ENCODE measurements at places on chromosomes 4 and X.

DNA sequence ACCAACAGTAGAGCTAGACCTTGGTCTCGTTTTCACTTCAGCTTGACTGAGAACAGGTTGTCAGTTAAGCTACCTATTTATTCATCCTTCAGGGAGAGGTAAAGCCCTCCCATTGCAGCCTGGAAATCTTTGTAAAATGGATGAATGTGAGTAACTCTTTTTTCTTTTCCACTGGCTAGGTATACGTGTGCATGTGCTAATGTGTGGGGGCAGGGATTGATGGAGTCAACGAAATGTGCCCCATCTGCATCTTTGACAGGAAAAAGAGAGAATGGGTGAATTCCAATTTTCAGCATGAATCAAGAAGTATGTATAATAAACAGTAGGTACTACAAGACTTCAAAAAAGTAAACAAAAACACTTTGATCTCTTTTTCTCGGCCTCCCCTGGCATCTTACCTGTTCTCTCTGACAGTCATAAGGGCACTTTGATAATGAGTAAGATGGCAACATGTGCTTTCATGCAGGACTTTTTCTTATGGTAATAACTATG is at the start of gene IL21:
TSS of gene IL21 (minus strand) at position 51 of the 492 bp plus-strand sequence. CDS start 55 bp downstream, outside the sequence.
- DNase-seq, result no peak

DNA sequence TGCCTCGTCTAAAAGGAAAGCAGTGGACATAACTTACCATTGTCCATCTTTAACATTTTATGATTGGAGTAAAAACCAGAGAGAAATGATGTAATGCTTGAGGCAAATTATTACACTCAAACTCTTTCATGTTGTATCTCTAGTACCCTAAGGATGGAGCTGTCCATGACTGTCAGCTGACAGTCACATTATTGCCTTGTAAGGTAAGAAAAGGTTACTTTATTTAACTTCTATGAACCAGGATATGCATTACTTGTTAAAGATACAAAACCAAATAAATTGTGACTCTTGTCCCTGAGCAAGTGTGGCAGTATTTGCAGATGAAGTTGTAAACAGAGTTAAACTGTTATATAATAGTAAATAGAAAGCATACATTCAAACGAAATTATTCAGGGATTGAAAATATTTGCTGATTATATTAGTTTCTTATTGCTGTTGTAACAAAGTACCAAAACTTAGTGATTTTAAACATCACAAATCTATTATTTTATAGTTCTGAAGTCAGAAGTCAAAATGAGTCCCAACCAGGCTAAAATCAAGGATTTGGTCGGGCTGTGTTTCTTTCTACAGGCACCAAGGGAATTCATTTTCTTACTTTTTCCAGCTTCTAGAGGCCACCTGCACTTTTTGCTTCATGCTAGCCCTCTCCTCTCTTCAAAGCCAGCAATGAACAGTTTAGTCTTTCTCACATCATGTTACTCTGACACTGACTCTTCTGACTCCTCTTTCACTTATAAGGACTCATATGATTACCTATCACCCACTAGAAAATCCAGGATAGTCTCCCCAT is 113.8 kb downstream of the CEP44 start:
- no peak for DNase-seq

DNA sequence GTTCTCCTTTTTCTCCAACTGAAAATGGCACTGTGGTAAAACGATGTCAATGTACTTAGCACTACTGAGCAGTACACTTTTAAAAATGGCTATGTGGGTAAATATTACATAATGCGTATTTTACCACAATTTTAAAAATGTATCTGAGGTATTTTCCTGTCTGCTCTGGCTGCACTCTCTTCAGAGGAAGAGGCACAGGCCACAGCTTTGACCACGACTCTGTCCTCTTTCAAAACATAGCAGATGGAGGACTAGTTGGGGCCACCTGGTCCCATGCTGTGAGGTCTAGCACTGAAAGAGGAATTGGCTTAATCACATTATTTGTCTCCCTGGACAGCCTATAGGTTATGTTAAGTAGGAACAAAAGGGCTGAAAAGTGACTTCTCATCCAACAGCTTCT is 5.2 kb downstream of the KCNE5 start:
- no peak for DNase-seq

- no peak for DNase-seq
Observed at GRCh38 chr4:94570558-94570957, 118.8 kb downstream of the PDLIM5 start.

DNA sequence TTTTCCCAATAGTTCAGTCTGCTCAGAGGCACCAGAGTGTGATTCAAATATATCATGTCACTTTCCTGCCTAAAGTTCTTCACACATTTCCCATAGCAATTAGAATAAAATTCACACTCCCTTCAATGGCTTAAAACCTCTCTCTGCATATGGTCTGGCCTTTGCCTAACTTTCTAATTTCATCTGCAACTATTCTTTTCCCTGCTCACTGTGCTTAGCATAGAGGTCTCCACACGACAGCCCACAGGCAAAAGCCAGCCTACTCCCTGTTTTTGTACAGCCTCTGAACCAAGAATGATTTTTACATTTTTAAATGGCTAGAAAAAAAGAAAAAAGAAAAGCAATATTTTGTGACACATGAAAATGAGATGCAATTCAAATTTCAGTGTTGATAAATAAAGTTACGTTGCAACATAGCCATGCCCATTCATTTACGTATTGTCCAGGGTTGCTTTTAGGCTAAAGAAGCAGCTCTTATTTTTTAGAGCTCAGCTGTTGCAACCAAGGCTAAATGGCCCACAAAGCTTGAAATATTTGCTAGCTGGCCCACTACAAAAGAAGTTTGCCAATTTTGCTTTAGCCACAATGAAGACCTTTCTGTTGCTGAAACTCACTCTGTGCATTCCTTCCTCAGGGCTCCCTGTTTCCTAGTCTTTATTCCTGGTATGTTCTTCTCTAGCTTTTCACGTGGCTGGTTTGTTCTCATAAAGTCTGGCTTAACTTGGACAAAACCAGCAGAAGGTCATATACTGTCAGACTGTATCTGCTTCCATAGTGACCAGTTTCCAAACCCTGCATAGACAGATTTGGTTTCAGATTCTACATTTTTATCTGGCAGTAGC is 26.6 kb upstream of the IRF2 start:
- no peak for DNase-seq

GRCh38 chrX:46573331-46573891 is at the start of gene CHST7:
Gene CHST7 (plus strand): TSS chrX:46573765. CDS start chrX:46573932, 167 bp downstream.
- DNase-seq, result peak; percentile 68

DNA sequence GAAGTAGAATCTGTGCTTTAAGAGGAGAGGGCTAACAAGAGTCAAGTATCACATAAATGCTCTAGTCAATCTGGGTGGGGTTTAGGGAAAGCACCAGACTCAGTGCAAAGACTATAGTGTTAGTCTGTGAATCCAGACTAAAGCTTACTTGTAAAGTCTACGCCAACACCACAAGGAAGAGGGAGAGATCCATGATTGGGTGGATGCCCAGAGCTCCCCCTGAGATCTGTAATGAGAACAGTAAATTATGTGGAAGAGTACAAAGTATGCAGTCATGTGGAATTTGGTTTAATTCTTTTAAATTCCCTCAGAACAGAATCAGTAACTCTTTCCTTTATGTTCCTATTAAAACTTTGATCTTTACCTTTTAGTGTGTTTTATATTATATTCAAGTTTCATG is 354.7 kb upstream of the SPANXN4 start:
- DNase-seq, result no peak

DNA sequence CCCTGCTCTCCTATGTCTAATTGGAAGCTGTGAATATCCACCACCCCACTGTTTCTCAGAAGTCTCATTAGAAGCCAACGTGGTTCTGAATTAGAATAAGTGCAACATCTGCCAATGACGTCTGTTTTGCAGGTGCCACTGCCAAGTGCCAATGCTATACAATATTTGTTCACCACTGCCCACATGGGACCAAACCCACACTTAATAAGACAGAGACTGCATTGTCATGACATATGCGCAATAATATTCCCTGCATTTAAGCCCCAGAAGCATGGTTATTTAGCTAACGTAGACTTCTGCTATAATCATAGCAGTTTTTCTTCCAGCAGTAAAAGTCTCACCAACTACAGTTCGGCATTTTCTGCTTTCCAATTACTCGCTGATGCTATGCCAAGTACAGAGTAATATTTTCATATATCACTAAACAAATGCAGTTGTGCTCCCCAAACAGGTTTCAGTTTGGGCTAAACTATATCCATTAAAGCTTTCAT is 262.5 kb upstream of the PCDH18 start:
- DNase-seq, result peak; percentile 1

- no peak for DNase-seq
Observed at GRCh38 chrX:112800971-112801775, 39.5 kb downstream of the AMOT start.

DNA sequence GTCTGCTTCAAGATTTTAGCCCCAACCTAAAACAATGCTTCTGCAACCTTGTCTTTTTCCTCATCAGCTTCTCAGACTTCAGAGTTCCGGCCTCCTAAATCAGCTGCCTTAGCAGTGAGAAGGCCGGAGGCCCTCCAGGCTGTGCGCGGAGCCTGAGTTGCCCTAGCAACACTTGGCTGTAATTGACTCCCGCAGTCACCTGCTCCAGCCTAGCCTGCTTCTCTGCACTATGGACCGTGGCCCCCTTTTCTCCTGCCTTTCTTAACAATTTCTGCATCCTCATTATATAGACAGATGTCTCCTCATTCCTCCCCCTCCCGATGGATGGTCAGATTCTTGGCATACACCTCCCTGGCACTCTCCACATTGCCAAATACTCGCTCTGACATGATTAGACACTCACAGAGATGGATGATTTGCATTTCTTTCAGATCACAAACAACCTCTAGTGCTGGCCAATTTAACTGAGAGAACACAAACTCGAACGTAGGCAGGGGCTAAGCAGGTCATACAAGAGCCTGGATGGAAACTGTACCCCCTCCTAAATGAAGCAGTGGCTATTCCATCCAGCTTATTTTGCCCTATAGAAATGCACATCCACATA is 9.5 kb upstream of the HUWE1 start:
- DNase-seq, result peak; percentile 67

GRCh38 chr4:22689428-22689827 is 3.3 kb upstream of the GBA3 start:
- DNase-seq, result no peak

DNA sequence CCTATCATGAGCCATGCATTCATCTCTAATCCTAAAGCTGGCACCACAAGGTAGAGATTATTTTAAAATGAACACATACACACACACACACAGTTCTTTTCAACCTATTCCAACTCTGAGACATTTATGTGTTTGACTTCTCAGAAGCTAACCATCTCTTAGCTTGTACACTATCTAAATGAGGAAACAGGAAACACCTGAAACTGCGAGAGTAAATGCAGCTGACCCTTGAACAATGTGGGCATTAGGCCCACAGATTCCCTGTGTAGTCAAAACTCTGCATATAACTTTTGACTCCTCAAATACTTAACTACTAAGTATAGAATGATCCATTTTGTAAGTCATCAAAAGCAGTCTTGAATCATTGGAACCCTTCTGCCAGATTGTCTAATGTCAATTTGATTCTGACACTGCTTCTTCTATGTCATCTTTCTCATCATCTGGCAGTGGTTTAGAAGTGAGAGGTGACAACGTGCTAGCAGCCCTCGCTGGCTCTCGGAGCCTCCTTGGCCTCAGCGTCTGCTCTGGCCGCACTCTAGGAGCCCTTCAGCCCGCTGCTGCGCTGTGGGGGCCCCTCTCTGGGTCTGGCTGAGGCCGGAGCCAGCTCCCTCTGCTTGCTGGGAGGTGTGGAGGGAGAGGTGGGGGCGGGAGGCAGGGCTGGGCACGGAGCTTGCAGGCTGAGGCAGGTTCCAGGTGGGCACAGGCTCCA is 21.4 kb upstream of the IL15 start:
- DNase-seq, result no peak

- no peak for DNase-seq
Observed at GRCh38 chr4:129526812-129527211, 430.9 kb downstream of the C4orf33 start.

- DNase-seq, result no peak
Observed at GRCh38 chr4:86326400-86326799, 33.5 kb downstream of the MAPK10 start.

GRCh38 chr4:158861766-158862165 is 92.9 kb downstream of the FNIP2 start:
- DNase-seq, result no peak

DNA sequence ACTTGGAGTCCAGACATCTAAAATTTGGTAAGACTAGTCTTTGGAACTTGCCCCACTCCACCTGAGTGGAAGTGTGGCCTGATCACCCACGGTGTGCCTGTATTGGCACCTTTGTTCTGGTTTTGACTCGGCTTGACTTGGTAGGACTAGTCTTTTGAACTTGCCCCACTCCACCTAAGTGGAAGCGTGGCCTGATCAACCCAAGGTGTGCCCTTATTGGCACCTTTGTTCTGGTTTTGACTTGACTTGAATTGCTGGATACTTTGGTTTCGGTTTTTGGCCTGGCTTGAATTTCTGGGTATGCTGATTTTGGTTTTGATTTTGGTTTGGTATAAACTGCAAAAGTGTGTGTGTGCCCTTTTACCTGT is 44.7 kb upstream of the UGT2B7 start:
- no peak for DNase-seq

DNA sequence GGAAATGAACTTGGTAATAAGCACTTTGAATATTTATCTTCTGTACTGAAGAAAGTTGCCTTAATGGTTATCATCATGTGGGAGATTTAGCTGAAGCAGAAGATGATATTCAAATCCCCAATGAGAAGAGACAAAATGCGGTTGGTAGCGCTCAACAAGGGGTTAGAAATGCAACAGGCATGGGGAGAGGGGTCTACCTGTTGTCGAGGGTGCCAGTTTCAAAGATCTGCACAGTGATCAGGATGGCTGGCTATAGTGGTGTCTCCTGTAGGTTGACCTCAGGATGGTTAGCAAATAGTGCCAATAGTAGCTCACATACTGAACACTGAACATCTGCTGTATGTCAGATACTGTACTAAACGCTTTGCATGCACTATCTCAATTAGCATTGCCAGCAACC is 7.0 kb upstream of the HS6ST2 start:
- DNase-seq, result no peak

DNA sequence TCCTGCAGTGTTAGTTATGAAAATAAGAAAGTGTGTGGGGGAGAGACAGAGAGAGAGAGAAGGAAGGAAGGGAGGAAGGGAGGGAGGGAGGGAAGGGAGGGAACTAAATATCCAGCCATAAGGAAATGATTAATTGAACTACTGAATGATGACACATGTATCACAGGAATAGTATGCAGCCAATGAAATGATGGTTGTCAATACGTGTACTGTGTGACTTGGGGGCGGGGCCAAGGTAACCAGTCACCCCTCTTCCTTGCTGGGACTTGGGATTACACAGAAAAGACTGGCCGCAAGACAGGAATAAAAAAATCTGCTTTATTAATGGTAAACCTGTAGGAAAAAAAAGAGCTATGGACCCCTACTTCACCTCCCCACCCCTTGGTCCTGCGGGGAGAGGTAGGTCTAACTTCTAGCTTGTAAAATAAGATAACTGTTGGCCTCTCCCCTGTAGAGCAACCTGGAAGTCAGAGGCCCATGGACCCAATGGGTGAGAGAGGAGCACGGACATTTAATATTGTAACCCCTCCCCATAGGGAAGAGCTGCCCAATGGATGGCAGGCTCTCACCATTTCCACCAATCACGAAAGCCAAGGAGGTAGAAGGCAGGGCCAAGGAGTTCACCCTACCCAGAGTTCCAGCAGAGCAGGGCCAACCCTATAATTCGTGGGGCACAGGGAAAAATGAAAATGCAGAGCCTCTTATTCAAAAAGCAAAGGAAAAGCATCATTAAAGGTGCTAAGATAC is 7.4 kb downstream of the PPP2R2C start:
- no peak for DNase-seq
